ENCODE measurements at places on chromosomes 13 and 19.

- DNase-seq = no peak
Observed at GRCh38 chr13:22027566-22027965, 356.7 kb downstream of the FGF9 start.

- DNase-seq = no peak
Observed at GRCh38 chr19:2982983-2983350, 5.6 kb downstream of the TLE6 start.

GRCh38 chr13:94902722-94903407 lies 190.5 kb upstream of the SOX21 start:
- no peak for DNase-seq

GRCh38 chr13:20127562-20128458 lies 33.0 kb downstream of the GJA3 start:
- DNase-seq = no peak

DNA sequence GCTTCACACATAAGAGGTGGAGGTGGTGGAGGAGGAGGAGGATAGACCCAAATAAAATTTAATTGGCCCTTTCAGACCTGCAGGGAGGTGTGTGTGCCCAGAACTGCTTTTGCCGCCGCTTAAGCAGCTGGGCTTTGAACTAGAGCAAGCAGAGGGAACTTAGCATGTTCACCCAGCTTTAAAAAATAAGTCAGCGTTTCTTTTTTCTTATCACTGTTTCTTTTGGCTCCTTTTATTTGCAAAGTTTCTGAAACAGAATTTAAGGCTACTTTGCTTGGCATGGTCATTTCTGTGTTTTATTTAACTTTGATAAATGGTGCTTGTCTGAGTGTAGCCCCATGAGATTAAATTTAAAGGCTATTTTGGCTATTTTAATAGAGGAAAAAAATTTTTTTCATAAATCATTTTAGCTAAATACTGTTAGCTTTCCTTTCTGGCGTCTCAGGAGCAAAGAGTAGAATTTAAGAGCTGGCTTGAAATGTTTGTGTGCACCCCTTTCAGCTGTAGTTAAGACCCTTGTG lies 43.3 kb upstream of the RNF113B start:
- no peak for DNase-seq

- DNase-seq = no peak
Observed at GRCh38 chr19:10871711-10872545, 575 bp downstream of the CARM1 start.

DNA sequence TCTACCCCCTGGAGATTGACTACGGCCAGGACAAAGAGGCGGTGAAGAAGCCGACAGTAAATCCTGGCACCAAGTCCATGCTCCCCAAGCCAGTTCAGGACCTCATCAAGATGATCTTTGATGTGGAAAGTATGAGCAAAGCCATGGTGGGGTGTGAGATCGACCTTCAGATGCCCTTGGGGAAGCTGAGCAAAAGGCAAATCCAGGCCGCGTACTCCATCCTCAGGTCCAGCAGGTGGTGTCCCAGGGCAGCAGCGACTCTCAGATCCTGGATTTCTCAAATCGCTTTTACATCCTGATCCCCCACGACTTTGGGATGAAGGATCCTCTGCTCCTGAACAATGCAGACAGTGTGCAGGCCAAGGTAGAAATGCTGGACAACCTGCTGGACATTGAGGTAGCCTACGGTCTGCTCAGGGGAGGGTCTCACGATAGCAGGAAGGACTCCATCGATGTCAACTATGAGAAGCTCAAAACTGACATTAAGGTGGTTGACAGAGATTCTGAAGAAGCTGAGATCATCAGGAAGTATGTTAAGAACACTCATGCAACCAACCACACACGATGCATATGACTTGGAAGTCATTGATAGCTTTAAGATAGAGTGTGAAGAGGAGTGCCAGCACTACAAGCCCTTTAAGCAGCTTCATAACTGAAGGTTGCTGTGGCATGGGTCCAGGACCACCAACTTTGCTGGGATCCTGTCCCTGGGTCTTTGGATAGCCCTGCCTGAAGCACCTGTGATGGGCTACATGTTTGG lies 24.0 kb upstream of the ANKRD10 start:
- DNase-seq = no peak

GRCh38 chr19:19120308-19121231 lies 17.7 kb downstream of the TMEM161A start:
- no peak for DNase-seq

DNA sequence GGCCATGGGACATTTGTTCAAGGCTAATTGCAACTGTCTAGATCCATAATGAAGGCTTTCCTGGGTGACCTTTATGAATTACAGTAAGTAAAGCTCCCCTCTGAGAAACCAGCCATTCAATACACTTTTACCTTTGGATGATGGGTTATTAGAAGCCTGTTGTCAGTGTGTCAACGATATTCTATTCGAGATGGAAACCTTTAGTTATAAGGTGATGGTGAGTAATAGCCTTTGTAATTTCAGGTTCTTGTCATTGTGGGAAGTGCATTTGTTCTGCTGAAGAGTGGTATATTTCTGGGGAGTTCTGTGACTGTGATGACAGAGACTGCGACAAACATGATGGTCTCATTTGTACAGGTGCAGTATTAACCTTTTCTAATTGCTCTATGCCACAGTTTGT lies 261.7 kb downstream of the ITGBL1 start:
- no peak for DNase-seq

DNA sequence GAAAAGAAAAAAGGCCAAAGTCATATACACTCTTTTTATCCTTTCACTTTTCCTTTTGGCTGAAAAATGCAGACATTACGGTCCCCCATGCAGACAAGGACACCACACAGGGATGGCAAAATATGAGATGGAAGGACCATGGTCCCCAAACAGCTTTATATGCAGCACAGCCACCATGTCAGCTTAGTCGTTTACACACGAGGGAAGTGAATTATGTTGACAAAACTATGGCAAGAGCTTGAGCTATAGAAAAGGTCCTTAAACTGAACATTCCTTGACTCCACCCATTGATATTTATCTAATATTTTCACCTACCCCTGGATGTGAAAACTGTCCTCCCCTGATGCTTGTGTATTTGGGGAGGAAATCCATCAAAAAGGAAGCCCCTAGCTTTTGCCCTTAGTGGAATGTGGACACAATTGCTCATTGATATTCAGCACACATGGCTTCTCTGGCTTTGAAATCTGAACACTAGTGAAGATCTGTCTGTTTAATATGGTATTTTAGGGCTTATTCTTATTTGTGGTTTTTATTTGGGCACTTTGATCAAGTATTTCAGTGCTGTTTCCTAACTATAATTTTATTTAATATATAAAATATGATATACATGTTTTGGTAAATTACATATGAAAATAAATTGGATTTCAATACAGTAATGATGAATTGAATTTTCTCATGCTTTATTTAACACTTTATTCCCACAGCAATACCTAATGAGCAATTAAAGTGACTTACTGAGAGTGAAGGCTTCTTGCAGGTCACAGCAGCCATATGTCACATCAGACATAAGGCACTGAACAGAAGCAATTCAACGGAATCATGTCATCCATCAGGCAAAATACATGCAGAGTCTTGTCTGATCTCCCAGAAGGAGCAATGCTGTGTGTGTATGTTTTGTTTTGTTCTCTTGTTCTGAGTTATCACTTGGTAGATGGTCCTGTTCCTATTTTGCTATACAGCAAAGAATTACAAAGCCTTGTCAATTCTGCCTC lies 6.8 kb upstream of the GTF2F2 start:
- no peak for DNase-seq

GRCh38 chr13:25652764-25653163 lies 281.0 kb downstream of the ATP8A2 start:
- DNase-seq = no peak

GRCh38 chr13:105406551-105406950 lies 1128.9 kb downstream of the EFNB2 start:
- no peak for DNase-seq

DNA sequence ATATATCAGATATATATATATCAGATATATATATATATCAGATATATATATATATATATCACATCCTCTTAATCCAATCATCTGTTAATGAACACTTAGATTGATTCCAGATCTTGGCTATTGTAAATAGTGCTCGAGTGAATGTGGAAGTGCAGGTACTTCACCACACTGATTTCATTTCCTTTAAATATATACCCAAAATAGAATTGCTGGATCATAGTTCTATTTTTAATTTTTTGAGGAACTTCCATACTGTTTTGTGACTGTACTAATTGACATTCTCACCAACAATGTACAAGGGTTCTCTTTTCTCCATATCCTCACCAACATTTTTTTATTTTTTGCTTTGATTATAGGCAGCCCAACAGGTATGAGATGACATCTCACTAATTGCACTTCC lies 277.5 kb downstream of the NHLRC3 start:
- no peak for DNase-seq

DNA sequence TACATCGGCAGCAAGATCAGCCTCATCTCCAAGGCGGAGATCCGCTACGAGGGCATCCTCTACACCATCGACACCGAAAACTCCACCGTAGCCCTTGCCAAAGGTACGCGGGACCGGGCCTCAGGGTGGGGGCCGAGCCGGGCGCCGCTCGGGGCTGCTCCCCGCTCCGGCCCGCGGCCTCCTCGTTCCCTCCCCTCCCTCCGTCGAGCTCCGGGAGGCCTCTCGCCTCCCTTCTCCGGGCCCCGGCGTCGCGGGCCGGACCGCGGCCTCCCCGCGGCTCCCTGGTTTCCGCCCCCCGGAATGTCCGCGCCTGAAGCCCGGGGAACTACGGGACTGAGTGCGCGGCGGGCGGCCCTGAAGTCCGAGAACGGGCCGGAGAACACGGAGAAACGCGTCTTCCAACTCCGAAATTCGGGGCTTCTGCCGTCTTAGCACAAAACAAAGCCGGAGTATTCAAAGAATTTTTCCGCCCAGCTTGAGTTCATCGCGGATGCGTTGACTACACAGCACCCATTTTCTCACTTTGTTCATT lies 423 bp downstream of the LSM14A start:
- DNase-seq = peak; percentile 6

- DNase-seq = no peak
Observed at GRCh38 chr13:48125794-48126228, 30.9 kb upstream of the MED4 start.

GRCh38 chr19:48445256-48445605 lies 552 bp upstream of the GRWD1 start:
- DNase-seq = no peak

DNA sequence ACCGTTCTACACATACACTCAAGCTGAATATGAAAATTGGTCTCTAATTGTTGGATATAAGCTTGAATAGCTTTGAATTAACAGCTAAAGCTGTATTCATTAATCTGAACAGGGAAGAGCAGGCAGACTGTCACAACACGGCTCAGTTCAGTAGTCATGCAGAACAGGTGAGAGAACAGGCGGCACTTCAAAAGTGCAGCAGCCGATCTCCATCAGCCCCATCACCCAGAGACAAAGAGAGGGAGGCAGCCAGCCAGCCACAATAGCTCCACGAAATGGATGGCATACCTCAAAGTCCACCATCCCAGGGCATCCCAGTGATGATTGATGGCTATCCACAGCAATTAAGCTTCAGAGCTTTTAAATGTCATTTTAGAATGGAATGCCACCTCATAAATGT lies 419.2 kb downstream of the OLFM4 start:
- no peak for DNase-seq

- DNase-seq = no peak
Observed at GRCh38 chr13:90032841-90033493, 1314.5 kb upstream of the MIR17HG start.

GRCh38 chr13:51348069-51348967 lies 8.8 kb downstream of the SERPINE3 start:
- DNase-seq = no peak

DNA sequence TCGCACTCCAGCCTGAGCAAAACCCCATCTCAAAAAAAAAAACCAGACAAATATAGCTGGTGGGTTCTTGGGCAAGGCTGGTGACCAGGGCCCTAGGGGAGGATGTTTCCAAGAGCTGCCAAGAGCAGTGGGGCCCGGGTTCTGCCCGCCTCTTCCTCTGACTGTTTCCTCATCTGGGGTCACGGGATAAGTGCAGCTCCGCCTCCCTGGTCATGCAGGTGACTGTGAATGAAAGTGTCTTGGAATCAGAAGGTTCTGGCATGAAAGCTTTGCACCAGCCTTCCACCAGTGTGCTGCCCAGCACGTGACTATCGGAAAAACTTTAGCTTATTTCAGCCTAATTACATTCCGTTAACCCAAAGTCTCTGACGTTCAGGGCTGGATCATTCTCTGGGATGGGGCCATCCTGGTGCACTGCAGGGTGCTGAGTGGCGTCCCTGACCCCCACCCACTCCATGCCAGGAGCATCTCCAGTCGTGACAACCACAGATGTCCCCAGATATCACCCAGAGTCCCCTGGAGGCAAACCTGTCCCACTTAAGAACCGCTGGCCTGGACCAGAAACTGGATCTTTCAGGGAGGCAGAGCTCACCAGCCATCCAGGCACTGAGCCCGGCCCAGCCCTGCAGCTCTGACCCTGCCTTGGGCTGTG lies 85.6 kb downstream of the GNG7 start:
- DNase-seq = no peak

- no peak for DNase-seq
Observed at GRCh38 chr19:32624410-32624809, 43.4 kb downstream of the PDCD5 start.

DNA sequence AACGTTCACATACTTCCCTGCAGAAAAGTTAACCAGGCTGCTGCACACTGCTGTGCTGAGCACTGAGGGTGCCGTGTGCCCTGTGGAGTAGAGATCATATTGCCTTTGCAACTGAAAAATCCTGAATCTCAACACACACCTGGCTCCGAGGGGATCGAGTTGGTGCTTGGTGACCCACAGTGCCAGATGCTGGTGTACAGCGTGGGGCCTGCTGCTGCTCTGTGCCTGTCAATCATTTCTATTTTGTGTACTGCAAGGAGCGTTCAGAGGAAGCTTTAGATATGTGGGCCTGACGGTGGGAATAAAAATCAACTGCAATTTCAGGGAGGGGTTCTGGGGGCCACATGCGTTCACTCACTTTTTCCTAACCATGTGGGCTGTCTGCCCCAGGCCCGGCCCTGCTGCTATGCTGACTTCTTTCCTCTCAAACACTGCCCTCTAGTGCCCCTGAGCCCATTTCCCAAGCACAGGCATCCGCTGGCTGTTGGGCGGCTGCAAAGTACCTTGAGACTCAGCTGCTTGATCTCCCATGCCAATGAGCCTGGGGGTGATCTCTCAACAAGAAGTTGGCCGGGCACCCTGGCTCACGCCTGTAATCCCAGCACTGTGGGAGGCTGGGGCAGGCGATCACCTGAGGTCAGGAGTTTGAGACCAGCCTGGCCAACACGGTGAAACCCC lies 9.7 kb upstream of the LENG8 start:
- DNase-seq = no peak

GRCh38 chr13:42883771-42884467 lies 102.5 kb downstream of the FAM216B start:
- no peak for DNase-seq

DNA sequence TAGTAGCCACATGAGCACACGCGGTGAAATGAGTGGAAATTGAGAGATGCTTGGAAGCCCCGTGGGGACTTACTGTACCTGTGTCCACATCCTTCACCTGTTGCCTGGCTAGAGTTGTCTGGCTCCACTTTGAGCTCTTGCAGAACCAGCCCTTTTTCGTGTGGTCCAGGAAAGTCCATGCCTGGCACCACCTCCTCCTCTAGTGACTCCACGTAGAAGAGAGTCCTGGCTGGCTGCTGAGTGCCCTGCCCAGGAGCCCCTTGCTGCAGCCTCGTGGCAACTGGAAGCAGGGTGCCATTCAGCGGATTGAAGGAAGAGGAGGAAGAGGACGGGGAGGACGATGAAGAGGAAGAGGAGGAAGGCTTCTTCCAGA lies 515 bp upstream of the ATXN8OS start:
- no peak for DNase-seq
